ENCODE measurements at places on chromosomes 2 and 18. TPM values are rescaled to one million over a fixed set of nuclear protein-coding genes. Genes with fewer than 3 reads are reported as not detected.

The EDAR gene
- 0.87 TPM for total RNA-seq

The MRPL19 gene
- total RNA-seq: 38.3 TPM

The BOK gene
- total RNA-seq: not detected

The CSRNP3 gene
- not detected for total RNA-seq

The C2orf80 gene
- total RNA-seq: not detected
